NCI-H69 (cell line): ENCODE measurements at places on chromosomes 7 and 10.
A peak's percentile ranks its signal among the peaks of the same experiment; 100 is the strongest.

DNA sequence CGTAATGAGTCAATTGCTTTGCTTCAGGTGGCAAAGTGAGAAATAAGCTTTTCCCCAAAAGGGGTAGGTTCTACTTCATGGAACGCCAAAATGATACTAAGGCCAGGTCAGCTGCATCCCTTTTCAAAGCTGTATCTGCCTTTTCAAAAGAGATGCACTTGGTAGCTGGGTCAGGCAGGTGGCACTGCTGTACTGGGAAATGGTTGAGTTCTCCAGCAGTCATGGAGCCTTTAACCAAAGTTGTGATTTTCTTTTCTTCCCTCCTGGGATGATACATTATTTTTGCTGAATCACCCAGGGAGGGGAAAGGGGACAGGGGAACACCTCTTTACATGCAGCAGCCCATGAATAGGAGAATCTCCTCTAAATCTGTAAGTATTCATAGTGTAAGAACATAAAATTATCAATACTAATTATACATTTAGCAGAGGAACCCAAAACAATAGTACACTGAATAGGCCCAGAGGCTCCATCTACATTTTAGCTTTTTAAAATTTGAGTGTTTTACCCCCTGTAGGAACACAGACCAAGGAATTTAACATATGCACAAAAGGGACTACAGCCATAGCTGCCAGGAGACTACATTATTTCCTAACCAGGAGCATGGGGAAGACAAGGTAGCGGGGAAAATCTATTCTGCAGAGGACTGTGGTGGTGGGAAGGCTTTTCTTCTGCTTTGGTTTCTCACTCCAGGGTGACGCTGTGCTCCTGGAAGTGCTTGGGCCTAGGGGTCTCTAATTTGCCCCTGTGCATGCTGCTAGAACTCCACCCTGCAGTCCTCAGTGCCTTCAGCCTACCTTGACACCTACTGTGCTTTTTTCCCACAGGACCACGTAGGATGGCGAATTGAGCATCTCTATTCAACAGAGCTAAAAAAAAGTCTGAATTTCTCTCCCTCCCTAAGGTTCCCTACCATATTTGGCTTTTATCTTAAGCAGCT, 6.4 kb upstream of the GPR22 start:
- DNase-seq: peak; percentile 76

- no peak for DNase-seq
These were observed 267.5 kb upstream of the SP4 start for GRCh38 chr7:21160401-21160800.

DNA sequence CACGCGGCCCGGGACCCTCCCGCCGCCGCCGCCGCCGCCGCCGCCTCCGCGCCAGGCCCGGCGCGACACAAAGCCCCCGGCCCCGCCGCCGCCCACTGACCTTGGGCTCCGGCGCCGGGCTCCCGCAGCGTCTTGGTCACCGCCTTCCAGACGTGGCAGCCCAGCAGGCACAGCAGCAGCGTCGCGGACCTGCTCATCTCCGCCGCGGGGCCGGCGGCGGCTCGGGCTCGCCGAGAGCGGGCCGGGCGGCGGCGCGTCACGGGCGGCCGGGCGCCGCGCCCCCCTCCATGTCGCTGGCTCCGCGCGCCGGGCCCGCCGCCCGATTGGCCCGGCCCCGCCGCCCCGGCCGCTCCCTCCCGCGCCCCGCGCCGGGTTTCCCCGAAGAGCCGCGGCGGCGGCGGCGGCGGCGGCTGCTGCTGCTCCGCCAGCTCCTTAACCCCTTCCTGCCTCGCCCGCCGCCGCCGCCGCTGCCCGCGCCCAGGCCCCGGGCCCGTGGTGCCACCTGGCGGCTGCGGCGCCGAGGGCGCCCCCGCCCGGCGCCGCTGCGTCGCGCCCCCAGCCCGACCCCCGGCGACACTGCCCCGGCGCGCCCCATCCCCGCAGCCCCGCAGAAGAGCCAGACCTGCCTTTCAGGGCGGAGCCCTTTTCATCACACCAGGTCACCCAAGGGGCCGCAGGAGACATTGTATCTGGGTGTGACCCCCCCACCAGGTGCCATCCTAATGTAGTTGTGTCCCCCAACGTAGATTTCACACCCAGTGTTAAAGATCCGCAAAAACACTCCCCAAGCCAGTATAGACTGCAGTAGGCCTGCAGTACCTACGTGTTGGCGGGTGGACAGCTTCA, at the start of gene FAM171A1:
TSS of gene FAM171A1 (minus strand) at position 434 of the 846 bp plus-strand sequence. CDS start at position 197, 237 bp downstream.
- DNase-seq: peak; percentile 82

GRCh38 chr7:121105262-121105661, 116.8 kb downstream of the CPED1 start:
- no peak for DNase-seq

GRCh38 chr7:55449205-55449991, 84.3 kb downstream of the LANCL2 start:
- no peak for DNase-seq

GRCh38 chr7:127891144-127891543, 140.1 kb downstream of the LRRC4 start:
- no peak for DNase-seq

DNA sequence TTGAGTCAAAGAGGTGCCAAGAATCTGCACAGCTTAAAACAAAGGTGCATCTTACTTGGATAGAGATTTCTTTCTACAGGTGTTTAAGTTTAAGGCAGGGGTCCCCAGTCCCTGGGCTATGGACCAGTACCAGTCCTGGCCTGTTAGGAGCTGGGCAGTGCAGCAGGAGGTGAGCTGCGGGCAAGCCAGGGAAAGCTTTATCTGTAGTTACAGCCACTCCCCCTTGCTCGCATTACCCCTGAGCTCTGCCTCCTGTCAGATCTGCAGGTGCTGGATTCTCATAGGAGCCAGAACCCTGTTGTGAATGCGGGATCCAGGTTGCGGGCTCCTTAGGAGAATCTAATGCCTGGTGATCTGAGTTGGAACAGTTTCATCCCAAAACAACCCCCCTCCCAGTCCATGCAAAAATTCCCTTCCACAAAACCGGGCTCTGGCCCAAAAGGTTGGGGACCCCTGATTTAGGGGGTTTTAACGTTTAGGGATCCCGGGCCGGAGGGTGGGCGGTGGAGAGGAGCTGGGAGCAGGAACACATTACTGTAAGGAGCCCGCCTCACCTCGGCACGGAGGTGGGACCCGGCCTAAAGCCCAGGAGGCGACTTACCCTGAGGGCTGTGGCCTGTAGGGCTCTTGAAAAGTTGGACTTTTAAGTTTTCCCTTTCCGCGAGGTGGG, 60.2 kb downstream of the ZNF467 start:
- no peak for DNase-seq

DNA sequence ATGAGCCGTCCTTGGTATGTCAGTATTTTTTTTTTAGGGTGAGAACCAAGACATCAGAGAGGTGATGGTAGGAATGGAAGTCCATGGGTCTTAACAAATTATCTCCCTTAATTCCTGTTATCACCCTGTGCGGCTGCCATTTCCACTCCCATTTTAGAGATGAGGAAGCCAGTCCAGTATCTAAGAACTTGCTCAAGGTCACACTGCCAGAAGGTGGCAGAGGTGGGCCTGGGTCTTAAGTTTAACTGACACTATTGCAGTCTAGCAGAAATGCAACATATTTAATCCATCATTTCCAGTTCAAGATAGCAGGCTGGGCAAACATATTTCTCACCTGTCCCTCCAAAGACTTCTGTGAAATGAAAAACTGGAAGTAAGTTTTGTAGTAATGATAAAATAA, 108.3 kb downstream of the GLI3 start:
- no peak for DNase-seq

- no peak for DNase-seq
These were observed 49.6 kb upstream of the WNT8B start for GRCh38 chr10:100413173-100413572.

DNA sequence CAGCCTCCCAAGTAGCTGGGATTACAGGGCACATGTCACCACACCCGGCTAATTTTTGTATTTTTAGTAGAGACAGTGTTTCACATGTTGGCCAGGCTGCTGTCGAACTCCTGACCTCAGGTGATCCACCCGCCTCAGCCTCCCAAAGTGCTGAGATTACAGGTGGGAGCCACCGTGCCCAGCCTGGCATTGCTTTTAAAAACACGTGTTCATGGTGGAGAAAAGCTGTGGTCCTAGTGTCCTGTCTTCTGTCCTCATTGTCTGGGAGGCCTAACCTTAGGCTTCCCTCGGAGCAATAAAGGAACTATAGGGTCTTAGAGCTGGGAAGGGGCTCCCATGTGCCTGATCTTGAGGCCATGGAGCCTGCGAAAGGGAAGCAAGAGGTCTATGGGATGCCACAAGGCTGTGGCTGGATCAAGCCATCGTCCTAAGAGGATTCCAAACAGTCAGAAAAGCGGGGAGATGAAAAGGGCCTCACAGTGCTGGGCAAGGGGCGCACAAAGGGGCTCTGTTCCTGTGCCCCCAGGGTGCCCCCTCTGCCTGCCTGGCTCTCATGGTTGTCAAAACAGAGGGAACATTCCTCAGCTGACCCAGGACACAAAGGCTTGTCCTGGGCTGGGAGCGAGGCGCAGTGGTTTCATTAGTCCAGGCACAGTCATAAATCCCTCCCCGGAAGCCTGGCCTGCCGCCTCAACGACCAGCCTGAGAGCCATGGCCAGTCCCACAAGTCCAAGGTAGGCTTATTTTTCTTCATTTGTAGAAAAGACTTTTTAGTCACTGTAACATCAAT, 106.6 kb upstream of the TNS3 start:
- no peak for DNase-seq

DNA sequence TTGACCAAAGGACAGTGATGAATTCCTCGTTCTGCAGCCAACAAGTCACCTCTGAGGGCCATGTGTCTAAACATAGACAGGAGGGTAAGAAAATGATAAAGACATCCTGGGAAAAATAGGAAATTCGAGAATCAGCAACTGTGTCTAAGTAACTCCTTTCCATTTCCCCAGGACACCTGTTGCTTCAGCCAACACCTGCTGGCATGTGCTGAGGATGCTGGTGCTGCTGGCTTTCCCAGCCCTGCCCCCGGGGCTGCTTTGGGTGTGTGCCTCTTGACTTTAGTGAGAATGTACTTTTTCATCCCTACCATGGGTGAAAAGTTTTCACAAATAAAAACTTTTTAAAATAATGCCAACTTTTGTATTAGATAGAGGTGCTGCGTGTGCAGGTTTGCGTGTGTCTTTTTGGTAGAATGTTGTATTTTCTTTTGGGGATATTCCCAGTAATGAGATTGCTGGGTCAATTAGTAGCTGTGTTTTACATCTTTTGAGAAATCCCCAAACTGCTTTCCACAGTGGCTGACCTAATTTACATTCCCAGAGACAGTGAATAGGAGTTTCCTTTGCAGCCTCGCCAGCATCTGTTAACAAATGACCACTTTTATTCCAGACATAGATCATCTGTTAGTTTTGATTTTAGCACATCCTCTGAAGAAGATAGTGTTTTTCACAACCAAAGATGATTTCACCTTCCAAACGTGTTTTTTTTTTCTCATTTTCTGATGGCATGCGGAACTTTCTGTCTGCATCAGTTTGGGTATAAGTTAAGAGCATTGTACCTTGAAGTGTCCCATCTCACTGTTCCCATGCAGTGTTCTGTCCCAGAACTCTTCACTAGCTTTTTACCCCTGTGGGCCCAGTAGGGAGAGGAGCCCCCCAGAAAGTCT, 104.2 kb upstream of the ACBD5 start:
- DNase-seq: no peak

DNA sequence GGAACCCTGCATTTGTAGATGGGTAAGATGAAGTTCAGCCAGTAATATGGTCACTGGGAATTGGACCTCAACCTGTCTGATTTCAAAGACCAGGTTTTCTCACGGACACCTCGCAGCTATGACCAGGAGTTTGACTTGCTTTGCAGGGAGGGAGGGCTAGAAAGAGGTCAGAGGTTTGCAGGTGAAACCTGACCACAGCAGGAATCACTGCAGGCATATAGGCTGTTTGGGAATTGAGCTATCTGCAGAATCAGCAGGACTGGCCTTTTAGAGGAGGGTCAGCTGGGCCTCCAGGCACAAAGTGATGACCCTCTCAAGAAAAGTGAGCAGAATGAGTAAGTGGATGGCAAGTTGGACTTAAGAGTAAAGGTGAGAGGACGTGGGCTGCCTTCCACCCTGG, 166.3 kb downstream of the ADRA2A start:
- DNase-seq: no peak

- no peak for DNase-seq
These were observed 1.8 kb downstream of the CALU start for GRCh38 chr7:128740996-128741395.

DNA sequence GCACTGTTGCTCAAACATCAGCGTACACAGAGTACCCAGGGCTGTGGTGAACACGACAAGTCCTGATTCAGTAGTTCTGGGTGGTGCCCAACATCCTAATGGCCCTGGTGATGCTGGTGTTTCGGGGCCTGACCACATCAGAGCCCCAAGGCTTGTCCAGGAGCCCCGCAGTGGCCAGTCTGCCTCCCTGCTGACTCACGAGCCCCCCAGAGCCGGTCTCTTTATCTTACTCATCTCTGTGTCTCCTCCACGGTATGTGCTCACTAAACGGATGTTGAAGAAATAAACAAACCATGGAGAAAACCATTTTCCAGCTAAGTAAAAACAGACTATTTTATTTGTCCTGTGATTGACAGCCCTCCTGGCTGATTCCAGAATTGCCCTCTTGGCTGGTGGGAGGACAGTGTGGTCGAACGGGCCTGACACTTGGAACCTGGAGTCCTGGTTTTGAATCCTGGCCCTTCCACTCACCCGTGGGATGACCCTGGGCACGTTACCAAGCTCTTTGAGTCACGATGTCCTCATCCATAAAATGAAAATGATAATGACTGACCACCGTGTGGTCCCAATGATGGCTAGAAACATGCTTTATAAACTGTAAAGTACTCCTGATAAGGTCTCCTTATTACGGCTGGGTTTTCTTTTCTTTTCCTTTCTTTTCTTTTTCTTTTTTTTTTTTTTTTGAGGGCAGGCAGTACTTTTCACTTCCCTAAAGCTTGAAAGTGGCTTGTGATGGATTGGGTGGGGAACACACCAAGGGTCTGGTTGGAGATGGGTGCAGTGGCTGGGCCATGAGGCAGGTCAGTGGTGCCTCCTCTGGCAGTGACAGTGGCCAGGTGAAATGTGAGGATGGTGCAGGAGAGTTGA, 5.7 kb downstream of the HIP1 start:
- DNase-seq: no peak

GRCh38 chr10:121268863-121269432, 329.3 kb downstream of the FGFR2 start:
- DNase-seq: no peak
